Renal cortex interstitium (tissue), 15 donors: ENCODE measurements at places on chromosomes 12 and 14. TPM values are rescaled to one million over a fixed set of nuclear protein-coding genes. Genes with fewer than 3 reads are reported as not detected.

GRCh38 chr12:52277486-52278245 lies 3.2 kb downstream of the KRT86 start:
- DNase-seq: no peak

FGD4 gene
- 14.5 TPM for polyA plus RNA-seq

REM2 gene
- polyA plus RNA-seq: 1.5 TPM

DNA sequence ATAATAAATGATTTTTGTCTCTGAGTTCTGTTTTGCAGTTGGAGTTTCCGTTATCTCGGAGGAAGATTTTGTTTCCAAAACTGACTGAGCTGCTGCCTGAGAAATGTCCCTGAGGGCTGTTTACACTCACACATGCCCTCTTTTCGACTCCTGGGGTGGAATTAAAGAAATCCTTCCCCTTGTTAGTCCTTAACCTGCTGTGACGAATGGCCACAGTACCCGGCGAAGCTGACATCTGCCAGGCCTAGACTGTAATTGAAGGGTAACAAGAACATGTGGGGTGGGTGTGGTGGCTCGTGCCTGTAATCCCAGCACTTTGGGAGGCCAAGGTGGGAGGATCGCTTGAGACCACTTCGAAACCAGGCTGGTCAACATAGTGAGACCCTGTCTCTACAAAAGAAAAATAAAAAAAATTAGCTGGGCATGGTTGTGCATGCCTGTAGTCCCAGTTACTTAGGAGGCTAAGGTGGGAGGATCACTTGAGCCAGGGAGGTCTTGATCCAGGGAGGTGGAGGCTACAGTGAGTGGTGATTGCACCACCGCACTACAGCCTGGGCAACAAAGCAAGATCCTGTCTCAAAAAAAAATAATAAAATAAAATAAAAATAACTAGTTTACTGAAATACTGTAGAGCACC lies 8.4 kb downstream of the OASL start:
- no peak for DNase-seq

SPIC gene
- polyA plus RNA-seq: not detected

DNA sequence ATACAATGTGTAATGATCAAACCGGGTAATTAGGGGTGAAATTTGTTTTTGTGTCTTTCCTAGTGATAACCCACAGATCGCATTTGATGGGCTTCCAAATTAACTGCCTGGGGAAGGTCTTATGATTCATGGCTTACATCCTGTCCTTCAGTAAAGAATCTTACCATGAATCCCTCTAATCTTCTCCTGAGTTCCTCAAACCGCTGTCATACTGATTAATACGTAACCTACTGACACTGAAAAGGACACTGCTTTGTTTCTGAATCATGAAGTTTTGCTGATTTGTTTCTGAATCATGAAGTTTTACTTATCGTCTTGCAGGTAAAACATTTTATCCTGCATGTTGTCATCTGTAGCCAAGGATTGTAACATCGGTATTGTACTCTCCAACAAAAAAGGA lies 52.0 kb upstream of the CRY1 start:
- DNase-seq: no peak

- DNase-seq: no peak
These were observed 11.9 kb downstream of the TGFB3 start for GRCh38 chr14:75969891-75970290.

- DNase-seq: peak; percentile 69
These were observed 22.4 kb upstream of the FBXO21 start for GRCh38 chr12:117212563-117213190.

- no peak for DNase-seq
These were observed 59.3 kb upstream of the SCAF11 start for GRCh38 chr12:46049665-46050064.

- DNase-seq: no peak
These were observed 8.6 kb upstream of the SSTR1 start for GRCh38 chr14:38199076-38199475.

GRCh38 chr14:29148221-29148620 lies 381.6 kb downstream of the FOXG1 start:
- DNase-seq: no peak

DNA sequence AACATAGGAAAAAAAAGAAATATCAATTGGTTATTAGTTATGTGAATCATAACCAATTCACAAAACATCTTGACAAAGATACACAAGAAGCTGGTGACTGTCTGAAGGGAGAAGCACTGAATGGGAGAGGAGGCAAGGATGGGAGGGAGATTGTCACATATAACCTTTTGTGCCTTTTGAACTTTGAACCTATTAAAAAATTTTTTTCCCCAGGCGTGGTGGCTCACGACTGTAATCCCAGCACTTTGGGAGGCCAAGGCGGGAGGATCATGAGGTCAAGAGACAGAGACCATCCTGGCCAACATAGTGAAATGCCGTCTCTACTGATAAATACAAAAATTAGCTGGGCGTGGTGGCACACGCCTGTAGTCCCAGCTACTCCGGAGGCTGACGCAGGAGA lies 12.6 kb downstream of the DYNLL1 start:
- no peak for DNase-seq

ACTN1 gene
- 71.4 TPM for polyA plus RNA-seq

DNA sequence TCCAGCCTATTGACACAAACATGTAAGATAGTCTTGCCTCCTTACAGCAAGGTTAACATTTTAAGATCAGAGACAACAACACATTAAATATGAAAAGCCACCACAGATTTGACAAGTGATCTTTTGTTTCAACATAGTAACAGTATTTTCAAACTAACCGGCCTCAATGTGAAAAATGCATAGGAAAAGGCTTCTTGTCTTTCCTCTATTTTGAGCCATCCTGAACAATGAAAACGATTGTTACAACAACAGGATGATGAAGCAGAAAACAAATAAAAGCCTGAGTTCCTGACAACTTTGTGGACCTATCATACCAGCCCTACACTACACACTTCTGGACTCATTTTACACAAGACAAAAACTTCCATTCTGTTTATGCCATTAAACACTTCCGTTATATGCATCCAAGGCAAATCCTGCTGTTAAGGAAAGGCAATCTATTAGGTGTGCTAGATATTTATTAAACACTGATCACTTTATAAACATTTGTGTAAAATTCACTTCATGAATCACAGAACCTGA lies 37.3 kb downstream of the BAZ1A start:
- DNase-seq: no peak

DNA sequence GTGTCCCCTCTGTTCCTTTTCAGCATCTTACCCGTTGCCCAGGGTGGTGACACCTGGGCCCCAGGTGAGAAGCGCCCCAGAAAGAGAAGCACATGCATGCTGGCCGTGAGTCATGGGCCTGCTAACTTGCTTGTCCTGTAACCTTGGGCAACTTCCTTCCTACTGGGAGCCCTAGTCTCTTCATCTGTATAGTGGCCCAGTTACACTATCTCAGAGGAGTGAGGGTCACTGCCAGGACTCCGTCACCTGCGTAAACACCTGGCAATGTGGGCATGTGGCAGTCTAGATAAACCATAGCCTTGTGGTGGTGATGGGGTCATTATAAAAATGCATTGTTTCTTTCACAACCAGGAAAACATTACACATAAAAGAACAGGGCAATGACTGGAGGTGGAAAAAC lies 125.2 kb downstream of the SLC25A47 start:
- DNase-seq: no peak

GRCh38 chr12:108254517-108255251 lies 84.4 kb downstream of the CMKLR1 start:
- DNase-seq: no peak

AEBP2 gene
- polyA plus RNA-seq: 65.4 TPM

AQP5 gene
- 3.6 TPM for polyA plus RNA-seq

DNA sequence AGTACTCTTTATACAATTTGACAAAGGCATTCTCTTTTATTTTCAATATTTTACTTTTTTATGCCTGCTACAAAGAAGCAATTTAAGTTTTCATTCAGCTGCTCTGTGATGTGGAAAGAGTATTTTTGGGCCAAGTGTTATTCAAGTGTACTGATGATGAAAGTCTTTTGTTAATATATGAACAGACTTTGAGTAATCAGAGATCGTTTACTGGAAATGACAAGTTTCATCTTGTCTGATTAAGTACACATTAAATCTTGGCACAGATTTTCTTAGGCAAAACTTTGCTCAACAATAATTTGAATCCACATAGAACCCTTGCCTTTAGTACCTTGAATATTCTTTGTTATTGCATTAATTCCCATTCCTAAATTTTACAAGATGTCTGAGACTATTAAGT lies 13.3 kb upstream of the PZP start:
- no peak for DNase-seq

ACSS3 gene
- 21.0 TPM for polyA plus RNA-seq

IL22 gene
- polyA plus RNA-seq: not detected

GRCh38 chr12:24197532-24197931 lies 248.1 kb upstream of the SOX5 start:
- DNase-seq: no peak

PLEKHG7 gene
- polyA plus RNA-seq: 0.49 TPM

GRCh38 chr14:71553779-71554178 lies 378.4 kb upstream of the RGS6 start:
- DNase-seq: no peak

NGDN gene
- 69.8 TPM for polyA plus RNA-seq

SRRM4 gene
- 0.03 TPM for polyA plus RNA-seq

- no peak for DNase-seq
These were observed 106.3 kb downstream of the ST8SIA1 start for GRCh38 chr12:22228022-22228875.

DNA sequence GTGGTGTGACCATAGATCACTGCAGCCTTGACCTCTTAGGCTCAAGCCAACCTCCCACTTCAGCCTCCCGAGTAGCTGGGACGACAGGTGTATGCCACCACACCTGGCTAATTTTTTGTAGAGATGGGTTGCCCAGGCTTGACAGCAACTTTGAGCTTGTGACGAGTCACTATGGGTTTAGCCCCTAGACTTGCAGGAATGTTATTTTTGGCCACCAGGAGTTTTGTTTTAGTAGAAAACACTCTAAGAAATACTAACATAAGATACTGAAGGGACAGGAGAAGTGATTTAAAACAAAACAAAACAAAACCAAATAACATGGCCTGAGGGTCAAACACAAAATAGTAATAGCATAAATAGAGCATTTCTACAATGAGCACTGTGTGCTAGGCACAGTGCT lies 26.4 kb downstream of the SETD3 start:
- DNase-seq: no peak

ACVR1B gene
- 54.1 TPM for polyA plus RNA-seq

DNA sequence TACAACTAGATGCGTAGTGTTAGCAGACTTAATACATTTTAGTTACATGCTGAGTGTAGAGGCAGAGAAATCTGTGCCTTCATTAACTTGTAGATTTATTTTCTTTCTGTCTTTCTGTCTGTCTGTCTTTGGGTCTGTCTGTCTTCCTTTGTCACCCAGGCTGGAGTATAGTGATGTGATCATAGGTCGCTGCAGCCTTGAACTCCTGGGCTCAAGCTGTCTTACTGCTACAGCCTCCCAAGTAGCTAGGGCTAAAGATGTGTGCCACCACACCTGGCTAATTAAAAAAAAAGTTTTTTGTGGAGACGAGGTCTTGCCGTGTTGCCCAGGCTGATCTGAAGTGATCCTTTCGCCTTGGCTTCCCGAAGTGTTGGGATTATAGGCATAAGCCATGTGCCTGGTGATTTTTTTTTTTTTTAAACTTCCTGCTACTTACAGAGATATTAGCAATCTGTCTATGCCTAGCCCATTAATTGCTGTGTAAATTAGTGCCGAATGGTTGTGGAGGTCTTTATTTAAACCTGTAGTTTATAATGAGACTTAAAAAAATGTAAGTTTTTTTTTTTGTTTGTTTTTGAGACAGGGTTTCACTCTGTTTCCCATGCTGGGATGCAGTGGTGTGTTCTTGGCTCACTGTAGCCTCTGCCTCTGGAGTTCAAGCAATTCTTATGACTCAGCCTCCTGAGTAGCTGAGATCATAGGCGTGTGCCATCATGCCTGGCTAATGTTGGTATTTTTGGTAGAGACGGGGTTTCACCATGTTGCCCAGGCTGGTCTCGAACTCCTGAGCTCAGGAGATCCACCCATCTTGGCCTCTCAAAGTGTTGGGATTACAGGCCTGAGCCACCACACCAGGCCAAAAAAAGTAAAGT lies 22.8 kb downstream of the ERC1 start:
- no peak for DNase-seq

GRCh38 chr12:104634044-104634443 lies 177.3 kb downstream of the CHST11 start:
- no peak for DNase-seq

- DNase-seq: no peak
These were observed 314.1 kb upstream of the DIO3 start for GRCh38 chr14:101246894-101247841.

DNA sequence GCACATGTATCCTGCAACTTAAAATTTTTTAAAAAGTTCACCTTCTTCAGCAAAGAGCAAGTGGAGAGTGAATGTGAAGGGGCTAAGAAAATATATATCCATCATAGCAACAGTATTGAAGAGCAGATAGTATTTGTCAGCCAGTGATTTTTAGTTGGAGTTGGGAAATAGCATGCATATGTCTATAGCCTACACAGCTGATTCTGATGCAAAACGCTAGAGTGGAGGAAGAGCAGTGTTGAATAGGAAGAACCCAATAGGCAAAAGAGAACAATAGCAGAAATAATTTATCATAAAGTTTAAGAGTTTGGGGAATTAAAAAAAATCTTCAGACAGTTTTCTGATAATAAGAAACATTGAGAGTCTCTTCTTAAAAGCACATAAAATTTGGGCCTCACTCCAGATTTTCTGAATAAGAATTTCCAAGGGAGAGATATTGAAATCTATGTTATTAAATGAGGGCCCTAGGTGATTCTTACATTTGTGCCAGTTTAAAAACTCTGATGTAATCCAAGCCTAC lies 12.0 kb downstream of the PDE6H start:
- DNase-seq: no peak

GRCh38 chr12:7117670-7118069 lies 8.7 kb upstream of the C1RL start:
- no peak for DNase-seq

METTL25 gene
- 14.3 TPM for polyA plus RNA-seq

AJUBA gene
- 95.1 TPM for polyA plus RNA-seq

DNA sequence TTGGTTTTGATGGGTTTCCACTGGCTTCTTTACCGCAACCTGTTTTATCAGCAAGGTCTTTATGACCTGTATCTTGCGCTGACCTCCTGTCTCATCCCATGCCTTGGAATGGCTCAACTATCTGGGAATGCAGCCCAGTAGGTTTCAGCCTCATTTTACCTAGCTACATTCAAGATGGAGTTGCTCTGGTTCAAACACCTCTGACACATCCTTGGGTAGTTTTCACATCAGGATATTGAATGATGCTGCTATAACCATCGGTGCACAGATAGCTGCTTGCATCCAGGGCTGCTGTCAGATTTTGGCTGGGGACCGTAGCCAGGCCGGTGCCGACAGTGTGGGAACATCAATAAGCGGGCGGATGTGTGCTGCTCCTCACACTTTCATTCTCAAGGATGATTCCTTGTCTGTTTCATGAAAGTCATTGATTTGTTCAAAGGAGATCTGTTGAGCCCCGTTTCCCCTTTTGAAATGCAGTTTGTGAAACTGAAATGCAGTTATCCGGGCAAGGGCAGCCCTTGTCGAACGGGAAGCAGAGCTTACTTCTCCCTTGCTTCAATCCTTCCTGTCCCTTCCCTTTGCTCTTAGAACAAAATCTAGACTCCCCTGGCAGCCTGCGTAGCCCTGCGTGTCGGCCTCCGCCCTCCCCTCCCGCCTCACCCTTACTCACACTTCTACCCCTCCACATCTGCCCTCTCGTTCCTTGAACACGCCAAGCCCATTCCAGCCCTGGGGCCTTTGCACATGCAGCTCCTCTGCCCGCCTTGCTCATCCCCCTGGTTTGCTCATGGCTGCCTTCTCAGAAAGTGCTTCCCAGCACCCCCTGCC lies 49.2 kb upstream of the NCOR2 start:
- no peak for DNase-seq
